Left renal pelvis (tissue), 4 donors: ENCODE measurements at places on chromosomes 1 and 21.

GRCh38 chr1:201509601-201510374, 2.9 kb upstream of the CSRP1 start:
- DNase-seq, result no peak

DNA sequence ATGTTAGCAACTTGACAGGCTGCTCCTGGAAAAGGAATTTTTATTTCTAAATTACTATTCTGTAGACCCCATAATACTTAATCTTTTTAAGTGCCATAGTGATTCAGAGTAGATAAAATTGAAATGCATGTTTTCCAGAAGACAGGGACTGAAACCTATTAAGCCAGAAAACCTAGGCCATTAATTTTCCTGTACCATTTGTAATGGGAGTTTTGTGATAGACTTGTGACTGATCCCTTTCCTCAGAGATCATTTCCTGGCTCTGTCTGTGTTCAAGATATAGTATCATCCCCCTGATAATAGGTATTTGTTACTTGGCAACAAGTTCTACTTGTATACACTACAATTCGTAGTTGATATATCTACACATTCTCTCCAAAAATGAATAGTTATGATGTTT, 1609.8 kb downstream of the AMY1C start:
- no peak for DNase-seq

DNA sequence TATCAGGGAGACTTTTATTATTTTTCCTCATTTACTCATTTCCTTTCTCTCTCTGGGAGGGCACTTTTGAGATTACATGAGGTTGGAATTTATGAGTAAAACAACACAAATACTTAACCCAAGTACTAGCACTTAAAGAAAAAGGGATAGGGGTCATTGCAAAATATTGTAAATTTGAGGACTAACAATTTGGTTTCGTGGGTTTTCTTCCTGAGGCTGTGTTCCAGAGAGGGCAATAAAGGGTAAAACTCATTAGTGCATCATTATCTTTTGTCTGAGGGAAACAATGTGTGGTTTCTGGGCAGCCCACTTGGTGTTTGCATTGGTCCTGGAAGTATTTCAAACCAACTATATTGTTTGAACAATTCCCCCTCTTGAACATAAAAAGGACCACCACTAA, 96.5 kb downstream of the GREM2 start:
- no peak for DNase-seq

DNA sequence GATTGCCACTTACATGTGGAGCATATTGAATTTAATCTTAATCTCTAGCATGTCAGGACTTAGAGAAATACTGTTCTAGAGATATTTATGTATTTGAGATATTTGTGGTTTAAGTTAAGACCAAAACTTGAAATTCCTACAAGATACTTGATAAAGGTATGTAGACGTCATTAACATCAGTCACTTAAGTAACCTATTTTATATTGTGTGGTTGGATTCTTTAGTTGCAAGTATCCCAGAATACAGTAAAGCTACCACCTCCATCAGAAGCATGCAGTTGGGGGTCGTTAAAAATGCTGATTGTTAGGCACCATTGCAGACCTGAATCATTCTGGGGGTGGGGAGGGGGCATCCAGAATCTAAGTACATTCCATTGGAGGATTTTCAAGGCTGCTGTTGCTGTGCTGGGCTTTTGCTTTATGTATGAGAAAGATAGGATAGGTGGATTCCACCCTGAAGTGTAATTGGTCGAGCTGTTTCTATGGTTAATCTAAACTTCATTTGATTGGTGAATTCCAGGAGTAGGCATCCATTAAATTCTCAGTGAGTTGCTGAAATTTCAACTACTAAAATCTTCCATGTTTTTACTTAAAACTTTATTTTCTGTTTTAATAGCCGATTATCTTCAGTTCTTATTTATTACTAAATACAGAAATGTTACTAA, 4.0 kb downstream of the H3-3A start:
- no peak for DNase-seq

DNA sequence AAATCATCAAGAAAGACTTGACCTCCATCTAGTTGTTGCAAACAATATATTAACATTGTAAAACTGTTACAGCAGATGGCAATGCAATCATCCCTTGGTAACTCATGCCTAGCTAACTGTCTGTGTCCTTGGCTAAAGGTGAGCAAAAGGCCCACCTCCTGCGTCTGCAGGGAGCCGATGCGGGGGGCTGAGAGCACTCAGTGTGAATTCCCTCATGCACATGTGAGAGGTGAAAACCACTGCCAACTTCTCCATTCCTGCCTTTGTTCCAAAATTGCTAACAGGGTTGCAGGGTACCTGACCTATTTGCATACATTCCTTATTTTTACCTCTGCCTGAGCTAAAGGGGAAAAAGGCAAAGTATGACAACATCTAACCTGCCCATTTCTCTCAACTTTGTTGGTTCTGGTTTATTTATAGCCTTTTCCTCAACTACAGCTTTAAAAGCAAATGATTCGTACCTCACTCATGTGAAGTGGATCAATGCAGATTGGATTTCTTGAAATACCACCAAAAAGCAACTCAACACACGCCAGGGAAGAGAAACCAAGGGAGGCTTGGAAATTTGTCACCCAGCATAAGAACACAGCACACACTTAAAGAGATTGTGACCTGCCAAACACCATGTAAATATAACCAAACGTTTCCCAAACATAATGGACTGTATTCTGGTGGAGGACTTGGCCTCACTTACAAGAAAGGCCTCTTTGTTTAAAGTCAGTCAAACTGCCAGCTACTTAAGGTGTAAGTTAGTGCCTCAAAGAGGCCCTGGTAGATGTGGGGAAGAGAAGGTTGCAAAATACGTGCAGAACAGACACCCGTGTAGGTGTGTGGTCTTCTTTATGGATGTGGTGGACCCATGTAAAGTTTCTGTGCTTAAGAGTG, 651.0 kb downstream of the SMYD3 start:
- no peak for DNase-seq
